ENCODE measurements at places on chromosomes 1 and 21. TPM values are rescaled to one million over a fixed set of nuclear protein-coding genes. Genes with fewer than 3 reads are reported as not detected.

DDAH1 gene
- total RNA-seq, result 59.5 TPM

LCE3D gene
- not detected for total RNA-seq

PGLYRP3 gene
- total RNA-seq, result not detected

ARMH1 gene
- 3.2 TPM for total RNA-seq

FAM229A gene
- 2.2 TPM for total RNA-seq

EPHA10 gene
- 8.9 TPM for total RNA-seq

DSCAM gene
- 16.0 TPM for total RNA-seq

S100B gene
- 10.1 TPM for total RNA-seq

ECM1 gene
- 1.5 TPM for total RNA-seq

CD52 gene
- not detected for total RNA-seq

A3GALT2 gene
- not detected for total RNA-seq

NIPAL3 gene
- 8.1 TPM for total RNA-seq

Data from temporal lobe (tissue), 4 donors.